CD4-positive, alpha-beta T cell (primary cell): ENCODE measurements at places on chromosomes 12 and 14.
A peak's percentile ranks its signal among the peaks of the same experiment; 100 is the strongest.

- no peak for DNase-seq
These were observed 92.7 kb downstream of the ACACB start for GRCh38 chr12:109209082-109209481.

- DNase-seq: no peak
These were observed 23.8 kb upstream of the PHLDA1 start for GRCh38 chr12:76055393-76055792.

DNA sequence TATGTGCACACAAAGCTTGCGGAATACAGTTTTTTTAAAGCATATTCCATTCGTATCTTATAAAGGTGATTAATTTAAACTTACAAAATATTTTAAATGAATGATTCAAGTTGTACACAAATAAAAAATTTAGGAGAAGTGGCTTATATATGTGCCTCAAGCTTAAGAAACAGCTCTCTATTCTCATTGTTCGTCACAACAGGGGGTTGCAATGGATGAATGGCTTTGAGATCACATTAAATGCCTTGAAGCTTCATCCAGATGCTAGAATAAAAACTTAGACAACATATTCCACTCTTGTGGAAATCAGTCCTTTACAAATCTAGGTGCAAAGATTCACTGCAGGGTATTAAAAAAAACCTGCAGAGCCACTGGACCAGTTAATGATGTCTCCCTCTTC, 303.9 kb upstream of the LRFN5 start:
- no peak for DNase-seq

DNA sequence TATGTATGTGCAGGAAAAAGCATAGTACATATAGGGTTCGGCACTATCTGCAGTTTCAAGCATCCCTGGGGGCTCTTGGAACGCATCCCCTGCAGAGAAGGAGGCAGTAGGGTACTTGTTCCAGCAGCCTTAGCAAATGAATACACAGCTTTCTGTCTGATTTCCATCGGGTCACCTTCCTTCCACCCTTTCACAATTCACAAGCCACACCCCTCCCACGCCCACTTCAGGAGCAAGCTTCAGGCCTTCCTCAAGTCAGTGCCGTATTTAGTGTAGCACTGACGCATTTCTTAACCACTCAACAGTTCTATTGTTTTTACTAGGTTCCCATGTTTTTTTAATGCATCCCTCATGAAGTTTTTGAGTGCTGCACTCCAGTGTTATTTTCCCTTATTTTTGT, 64.2 kb downstream of the CLMN start:
- DNase-seq: no peak

GRCh38 chr14:59086241-59086882, 102.1 kb upstream of the DAAM1 start:
- no peak for DNase-seq

DNA sequence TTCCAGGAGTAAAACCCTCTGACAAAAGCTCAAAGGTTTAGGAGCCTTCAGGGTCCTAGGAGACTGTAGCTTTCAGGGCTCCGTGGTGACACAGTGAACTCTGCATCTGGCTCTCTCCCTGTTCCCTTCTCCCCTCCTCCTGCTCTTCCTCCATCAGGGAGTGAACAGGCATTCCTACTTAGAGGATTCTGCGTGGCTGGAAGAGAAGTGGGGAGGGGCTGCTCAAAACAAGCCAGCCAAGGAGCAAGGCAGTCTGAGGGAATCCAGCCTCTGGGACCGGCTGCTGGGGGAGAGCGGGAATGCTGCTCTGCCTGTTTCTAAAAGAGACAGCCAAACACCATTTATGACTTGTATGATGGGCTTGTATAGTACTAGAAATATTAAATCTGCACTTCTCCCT, 49.5 kb downstream of the RBMS2 start:
- no peak for DNase-seq

DNA sequence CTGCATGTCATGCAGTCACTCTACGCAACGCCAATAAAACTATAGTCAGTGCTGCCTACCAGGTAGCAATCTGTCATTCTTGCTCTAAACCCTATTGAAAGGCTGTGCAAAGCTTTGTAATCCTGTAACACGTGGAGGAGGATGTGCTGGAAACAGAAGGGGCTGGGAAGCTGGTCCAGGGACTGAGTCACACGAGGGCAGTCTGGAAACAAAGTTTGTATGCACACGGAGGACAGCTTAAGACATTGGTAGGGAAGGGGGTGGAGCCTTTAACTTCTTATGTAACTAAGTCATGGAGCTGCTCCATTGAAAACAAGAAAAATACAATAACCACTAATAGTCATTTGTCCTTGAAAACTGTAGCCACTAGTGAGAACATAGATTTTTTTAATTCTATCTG, 128.0 kb downstream of the BCAT1 start:
- no peak for DNase-seq

- DNase-seq: peak; percentile 43
These were observed 1095.9 kb downstream of the TMEM121 start for GRCh38 chr14:106622200-106622745.

- no peak for DNase-seq
These were observed 253.2 kb downstream of the MDGA2 start for GRCh38 chr14:47422191-47422590.

DNA sequence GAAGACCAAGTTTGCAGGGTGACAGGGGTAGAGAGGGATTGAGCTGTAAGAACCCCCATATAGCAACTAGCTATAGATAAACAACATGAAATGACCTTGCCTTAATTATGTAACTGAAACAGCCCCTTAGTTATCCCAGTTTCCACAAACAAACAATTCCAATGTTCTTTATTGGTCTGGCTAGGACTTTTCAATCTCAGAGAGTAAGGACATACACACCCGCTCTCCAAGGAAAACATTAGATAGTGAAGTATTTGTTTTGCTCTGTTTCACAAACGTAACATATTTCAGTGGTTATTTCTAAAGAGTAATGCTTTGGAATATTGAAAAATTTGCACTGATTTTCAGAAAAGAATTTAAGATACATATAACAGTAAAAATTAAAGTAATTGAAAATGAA, 51.6 kb upstream of the GTF2A1 start:
- no peak for DNase-seq

GRCh38 chr12:93376436-93377251, 1.1 kb upstream of the NUDT4 start:
- no peak for DNase-seq

DNA sequence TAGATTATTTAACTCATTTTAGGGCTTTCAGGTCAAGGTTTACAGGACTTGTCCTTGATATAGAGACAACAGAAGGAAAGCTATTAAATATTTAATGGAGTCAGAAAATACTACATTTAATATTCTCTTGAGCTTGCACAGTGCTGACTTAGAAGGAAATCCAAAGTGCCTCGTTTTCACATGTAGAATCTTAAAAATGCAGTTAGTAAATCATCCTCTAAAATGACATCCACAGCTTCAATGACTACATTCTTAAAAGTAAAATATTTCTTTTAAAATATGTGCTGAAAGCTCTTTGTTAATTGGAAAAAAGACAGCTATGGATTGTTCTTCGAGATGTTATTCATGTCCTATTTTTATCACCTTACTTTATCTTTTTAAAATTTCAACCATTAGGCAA, 146.9 kb downstream of the KCNC2 start:
- no peak for DNase-seq

GRCh38 chr12:63816031-63816430, 28.5 kb upstream of the SRGAP1 start:
- DNase-seq: no peak

GRCh38 chr12:31845613-31846322, 113.4 kb upstream of the RESF1 start:
- no peak for DNase-seq

- DNase-seq: no peak
These were observed 20.1 kb upstream of the KRT80 start for GRCh38 chr12:52211716-52212585.

DNA sequence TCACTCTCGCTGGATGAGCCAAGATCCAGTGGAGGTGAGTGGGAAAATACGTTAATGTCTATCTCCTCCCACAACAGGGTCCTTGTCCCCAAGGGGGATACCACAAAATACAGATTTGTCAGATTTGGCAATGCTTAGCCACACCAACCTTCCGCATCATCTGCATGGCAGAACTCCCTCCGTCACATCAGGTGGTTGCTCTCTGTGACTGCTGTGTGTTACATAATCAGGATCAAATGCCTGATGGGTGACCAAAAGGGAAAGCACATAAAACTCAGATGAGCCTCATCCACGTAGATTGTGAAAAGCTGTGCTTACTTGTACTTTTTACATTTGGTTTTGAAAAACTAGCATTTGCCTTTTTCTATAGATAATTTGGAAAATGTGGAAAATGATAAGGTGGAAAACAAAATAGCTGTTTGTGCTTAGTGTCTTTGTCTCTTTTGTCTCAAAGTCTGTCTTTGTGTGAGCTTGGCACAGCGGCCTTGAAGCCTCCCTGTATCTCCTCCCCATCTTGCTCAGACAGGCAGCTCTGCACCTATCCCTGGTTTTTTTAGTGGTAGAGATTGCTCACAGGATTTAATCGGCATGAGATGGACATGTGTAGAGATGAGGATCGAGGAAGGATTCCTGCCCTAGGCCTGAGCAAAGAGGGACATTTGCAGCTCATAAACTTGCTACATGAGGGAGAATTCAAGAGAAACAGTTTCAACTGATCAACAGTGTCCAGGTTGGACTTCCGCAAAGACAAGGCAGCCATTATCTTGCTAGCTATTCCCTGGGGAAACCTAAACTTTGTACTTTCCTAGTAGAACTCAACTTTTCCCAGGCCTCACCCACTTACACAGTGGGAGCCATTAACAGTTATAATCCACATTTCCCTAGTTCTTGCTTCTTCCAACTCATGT, 3.6 kb upstream of the FGF6 start:
- no peak for DNase-seq

GRCh38 chr12:122743895-122744525, 8.6 kb upstream of the DENR start:
- DNase-seq: no peak

DNA sequence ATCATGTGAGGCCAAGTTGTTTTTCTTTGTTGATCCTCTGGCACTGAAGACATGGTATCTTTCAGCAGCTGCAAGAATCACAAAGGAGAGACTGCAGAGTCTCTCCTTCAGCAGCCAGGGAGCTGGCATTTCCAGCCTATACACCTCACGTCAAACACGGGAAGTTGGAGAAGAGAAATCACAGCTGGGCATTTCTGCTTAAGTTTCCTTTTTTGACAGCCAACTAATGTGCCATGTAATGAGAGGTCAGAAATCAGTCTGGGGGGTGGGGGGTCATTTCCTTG, 28.3 kb downstream of the PHLDA1 start:
- DNase-seq: no peak

DNA sequence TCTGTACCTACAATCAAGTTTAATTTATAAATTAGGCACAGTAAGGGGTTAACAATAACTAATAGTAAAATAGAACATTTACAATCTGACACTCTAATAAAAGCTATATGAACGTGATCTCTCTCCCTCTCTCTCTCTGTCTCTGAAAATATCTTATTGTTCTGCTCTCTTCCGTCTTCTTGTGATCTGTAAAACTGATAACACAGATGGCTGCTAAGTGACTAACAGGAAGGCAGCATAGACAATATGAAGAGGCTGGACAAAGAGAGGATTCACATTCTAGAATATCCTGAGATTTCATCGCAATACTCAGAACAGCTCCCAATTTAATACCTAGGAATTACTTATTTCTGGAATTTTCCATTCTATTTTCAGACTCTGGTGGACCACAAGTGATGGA, 827.2 kb downstream of the FLRT2 start:
- no peak for DNase-seq

GRCh38 chr14:90381999-90382451, 14.8 kb upstream of the CALM1 start:
- DNase-seq: peak; percentile 15

GRCh38 chr12:112907415-112908157, 824 bp downstream of the OAS1 start:
- DNase-seq: no peak

GRCh38 chr12:106508966-106509365, 73.8 kb upstream of the RFX4 start:
- no peak for DNase-seq

DNA sequence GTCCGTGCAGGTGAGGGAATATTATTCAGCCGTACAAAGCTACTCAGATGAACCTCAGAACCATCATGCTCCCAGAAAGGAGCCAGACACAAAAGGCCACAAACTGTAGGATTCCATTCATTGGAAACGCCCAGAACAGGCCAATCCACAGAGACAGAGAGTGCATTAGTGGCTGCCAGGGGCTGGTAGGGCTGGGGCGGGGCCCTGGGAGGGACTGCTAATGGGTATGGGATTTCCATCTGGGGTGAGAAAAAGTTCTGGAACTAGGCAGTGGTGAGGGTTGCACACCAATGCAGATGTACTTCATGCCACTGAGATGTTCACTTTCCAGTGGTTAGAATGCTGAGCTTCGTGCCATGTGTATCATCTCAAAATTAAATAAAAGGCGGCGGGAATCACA, 101.1 kb downstream of the RFLNA start:
- DNase-seq: no peak

- no peak for DNase-seq
These were observed 99.5 kb downstream of the PDZRN4 start for GRCh38 chr12:41287500-41288141.

DNA sequence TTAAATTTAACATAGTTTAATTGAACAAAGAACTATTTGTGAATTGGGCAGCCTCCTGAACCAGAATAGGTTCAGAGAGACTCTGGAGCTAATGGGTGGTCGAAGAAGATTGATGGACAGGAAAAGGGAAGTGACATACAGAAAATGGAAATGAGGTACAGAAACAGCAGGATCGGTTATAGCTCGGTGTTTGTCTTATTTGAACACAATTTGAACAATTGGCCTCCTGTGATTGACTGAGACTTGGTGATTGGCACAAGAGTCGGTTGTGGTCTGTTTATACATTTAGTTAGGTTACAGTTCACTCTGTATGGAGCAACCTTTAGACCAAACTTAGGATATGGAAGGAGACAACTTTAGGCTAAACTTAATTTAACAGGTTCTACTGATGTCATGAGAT, 18.4 kb upstream of the CFL2 start:
- DNase-seq: no peak

DNA sequence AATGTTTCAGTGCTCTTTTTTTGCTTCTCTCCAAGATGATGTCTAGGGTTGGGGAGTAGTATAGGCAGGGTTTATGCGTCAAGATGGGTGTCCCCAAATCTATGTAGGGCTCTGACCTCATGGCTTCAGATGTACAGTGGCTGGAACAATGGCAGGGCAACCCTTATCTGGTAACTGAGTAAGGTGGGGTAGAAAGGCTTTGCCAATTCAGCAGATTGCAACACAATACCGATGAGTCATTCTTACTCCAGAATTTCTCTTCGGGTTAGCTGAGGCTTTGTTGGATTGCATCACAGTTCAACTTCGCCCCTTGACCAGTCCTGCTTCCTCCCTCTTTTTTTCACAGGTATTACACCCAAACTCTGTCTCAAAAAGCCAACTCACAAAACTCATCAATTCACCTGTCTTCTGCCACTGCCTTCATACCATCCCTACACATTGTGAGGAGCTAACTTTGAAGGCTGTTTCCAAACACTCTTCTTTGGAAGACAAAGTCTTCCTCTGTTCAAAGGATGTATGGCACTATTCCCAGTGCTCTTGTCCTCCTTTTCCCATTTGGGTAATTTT, 190.2 kb upstream of the CNOT2 start:
- DNase-seq: no peak

DNA sequence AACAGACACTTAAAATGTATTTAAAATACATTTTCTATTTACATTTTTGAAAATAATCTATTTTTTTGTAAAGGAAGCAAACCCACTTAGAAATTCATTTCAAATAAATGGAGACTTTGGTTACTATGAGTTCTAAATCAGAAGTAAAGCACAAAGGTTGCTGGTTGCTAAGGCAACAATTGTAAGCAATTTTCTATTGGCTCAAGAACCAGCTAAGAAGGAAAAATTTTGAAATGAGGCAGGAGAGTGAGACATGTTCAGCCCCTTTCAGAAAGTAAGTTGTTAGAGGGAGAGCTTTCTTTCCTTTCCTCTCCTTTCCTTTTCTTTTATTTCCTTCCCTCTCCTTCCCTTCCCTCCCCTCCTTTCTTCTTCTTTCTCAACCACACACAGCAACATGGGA, 80.7 kb downstream of the PRMT8 start:
- DNase-seq: no peak
